ENCODE measurements at places on chromosomes 5 and 9. TPM values are rescaled to one million over a fixed set of nuclear protein-coding genes. Genes with fewer than 3 reads are reported as not detected.

SV2C gene
- total RNA-seq = 0.52 TPM

- DNase-seq = no peak
Measured at GRCh38 chr5:174649391-174649790, 75.0 kb upstream of the MSX2 start.

DNA sequence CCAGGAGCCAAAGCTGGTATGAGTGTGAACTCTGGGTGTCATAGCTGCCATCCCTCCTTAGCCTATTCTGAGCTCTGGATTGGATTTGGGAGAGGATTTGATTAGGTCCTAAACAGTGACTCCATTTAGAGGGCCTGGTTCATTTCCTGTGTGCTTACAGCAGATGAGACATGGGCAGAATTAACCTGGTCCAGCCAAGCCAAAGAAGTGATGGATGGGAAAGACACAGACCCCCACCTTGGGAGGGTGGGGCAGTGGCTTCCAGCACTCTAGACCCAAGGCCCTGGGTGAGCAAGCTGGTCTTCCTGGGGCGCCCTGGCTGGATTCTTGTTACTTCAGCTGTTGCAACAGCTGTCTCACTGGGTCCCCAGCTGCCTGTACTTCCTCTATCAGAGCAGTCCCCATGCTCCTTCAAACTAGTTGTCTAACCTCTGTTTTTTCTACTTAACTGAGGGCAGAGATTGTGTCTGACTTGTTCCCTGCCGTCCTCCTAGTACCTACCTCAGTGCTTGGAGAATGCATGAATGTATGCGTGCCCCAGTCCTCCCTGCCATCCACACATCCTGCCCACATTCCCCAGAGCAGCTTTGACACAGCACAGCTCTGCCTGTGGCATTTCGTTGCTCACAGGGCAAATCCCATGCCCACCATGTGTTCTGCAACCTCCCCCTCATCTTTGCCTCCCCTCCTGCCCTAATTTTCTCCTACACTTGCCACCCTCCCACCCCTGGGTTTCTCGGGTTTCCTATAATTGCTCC, 115.9 kb downstream of the RGS3 start:
- no peak for DNase-seq

- no peak for DNase-seq
Measured at GRCh38 chr5:75667586-75667985, 49.7 kb downstream of the POC5 start.

- DNase-seq = no peak
Measured at GRCh38 chr9:104971511-104971910, 43.6 kb upstream of the ABCA1 start.

Measured in esophagus muscularis mucosa (tissue), 4 donors.